ENCODE measurements at places on chromosomes 6 and 20.

- DNase-seq = no peak
Measured at GRCh38 chr20:9134346-9134745, 65.5 kb downstream of the PLCB4 start.

- peak; percentile 87 for DNase-seq
Measured at GRCh38 chr6:42136508-42137193, 5.8 kb downstream of the C6orf132 start.

DNA sequence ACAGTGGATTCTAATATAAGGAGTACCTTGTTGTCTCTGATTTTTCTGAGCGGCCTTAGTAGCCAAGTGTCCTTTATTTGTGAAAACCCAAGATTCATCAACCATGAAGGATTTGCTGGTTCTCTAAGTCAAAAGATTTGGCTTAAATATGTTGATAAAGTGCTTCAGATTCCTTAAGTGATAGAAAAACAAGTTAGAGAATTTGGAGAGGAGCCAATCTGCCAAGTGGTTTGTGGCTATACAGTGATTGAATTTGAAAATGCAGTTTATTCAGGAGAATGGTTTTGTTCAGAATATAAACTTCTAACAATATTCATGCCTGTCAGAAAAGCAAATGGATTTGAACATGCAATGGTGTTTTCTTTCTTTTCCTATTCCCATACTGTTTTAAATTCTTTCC lies 54.8 kb downstream of the CAP2 start:
- DNase-seq = no peak

GRCh38 chr20:64276817-64277216 lies 21.3 kb downstream of the PCMTD2 start:
- DNase-seq = no peak

DNA sequence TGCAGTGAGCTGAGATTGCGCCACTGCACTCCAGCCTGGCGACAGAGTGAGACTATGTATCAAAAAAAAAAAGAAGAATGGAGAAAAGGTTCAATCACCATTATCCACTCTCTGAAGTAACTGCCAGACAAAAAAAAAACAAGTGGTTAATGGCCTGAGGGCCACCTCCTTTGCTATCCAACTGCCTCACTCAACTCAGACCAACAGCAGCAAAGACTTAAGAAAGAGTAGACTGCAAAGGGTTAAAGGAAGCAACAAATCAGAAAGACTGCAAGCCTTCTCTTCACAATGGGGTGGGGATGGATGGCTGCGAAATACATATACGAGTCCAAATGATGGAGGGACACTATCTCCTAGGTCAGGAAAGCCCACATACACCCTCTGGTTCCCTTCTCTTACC lies 3.2 kb downstream of the NFS1 start:
- no peak for DNase-seq
